Right renal pelvis (tissue), 4 donors: ENCODE measurements at places on chromosomes 1 and 21.

- DNase-seq, result no peak
These were observed 4.7 kb downstream of the TIE1 start for GRCh38 chr1:43305461-43305860.

DNA sequence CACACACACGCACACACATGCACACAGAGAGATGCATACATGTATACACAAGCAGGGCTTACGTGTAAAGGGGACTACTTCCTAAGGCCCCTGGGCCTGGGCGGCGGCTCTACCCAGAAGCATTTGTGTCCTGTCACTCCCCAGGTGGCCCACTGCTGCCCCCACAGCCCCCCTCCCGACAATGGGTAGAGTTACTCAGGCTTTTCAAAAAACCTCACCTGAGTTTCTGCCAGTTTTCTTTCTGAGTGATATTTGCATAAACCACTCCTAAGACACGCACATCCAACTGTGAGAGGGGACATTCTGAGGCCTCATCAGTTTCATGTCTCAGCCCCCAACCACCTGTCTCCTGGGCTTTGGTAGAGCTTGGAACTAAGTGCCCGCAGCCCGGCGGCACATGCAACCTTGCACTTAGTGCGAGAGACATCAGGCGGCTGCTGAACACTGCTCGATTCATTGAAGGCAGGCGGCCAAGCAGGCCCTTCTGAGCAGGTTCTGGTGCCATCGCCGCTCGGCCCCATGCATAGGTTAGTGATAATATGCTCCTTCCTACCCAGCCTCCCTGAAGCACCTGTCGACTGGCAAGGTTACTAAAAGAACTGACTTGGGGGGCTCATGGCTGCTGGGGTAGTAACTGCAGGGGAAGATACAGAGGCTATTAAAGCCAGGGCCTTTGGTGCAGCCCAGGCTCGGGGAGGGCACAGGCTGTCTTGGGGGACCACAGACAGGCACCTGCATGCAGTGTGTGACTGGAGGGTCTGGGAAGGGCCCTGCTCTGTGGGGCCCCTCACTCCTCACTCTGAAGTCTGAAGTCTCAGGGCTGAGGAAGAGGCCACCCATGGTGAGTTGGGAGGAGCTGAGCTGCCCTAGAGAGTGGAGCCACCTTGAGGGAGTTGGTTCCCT lies 364.2 kb upstream of the VAMP3 start:
- no peak for DNase-seq

DNA sequence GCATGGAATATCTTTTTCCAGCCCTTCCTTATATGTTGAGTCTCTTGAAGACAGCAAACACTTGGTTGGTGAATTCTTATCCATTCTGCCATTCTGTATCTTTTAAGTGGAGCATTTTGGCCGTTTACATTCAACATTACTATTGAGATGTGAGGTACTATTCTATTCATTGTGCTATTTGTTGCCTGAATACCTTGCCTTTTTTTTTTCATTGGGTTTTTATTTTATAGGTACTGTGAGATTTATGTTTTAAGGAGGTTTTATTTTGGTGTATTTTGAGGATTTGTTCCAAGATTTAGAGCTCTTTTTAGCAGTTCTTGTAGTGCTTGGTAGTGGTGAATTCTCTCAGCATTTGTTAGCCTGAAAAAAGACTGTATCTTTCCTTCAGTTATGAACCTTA lies 60.6 kb upstream of the ASPM start:
- DNase-seq, result no peak

- no peak for DNase-seq
These were observed 37.8 kb upstream of the S1PR1 start for GRCh38 chr1:101198842-101199636.

GRCh38 chr1:3070644-3071564 lies 1.9 kb downstream of the PRDM16 start:
- DNase-seq, result no peak

- no peak for DNase-seq
These were observed 30.1 kb upstream of the PLEKHG5 start for GRCh38 chr1:6521536-6521935.
